ENCODE measurements at places on chromosomes 1 and 21.
A peak's percentile ranks its signal among the peaks of the same experiment; 100 is the strongest.

- DNase-seq = peak; percentile 70
Measured at GRCh38 chr1:89221341-89221740, 22.6 kb upstream of the GBP4 start.

GRCh38 chr1:44640200-44640853 lies 34.0 kb downstream of the TMEM53 start:
- no peak for DNase-seq

DNA sequence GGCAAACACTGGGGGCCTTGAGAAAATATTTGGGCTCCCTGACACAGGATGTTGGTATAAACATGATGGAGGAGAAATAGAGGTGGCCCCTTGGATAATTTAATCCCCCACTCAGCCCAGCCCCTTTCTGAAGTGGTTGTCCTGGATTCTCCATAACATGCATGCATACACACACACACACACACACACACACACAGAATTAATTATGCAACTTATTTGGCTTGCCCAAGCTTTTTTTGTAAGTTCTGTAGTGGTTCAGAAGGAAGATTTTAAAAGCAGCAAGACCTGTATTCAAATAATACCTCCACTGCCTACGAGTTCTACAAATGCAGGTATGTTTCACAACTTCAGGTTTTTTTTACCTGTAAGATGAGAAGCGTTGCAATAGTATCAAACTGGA lies 15.0 kb downstream of the ATF3 start:
- DNase-seq = no peak

GRCh38 chr21:26136671-26137070 lies 33.9 kb downstream of the APP start:
- no peak for DNase-seq

DNA sequence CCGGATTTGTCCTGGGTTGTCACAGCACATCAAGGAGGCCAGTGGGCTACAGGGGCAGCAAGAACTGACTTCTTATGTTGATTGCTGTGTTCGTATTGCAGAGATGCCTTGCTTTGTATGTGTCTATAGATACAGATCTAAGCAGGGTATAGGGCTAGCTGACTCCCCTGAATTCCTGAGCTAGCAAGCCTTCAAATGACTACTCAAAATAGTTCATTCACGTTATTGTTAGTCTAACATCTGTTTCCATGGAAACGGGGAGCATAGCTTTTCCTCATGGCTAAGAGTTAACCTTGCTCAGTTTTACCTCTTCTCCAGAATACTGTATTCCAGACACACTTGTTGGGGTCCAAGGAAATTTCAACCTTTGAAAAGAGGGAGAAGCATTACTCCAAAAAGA lies 24.1 kb downstream of the TRIM45 start:
- DNase-seq = no peak

DNA sequence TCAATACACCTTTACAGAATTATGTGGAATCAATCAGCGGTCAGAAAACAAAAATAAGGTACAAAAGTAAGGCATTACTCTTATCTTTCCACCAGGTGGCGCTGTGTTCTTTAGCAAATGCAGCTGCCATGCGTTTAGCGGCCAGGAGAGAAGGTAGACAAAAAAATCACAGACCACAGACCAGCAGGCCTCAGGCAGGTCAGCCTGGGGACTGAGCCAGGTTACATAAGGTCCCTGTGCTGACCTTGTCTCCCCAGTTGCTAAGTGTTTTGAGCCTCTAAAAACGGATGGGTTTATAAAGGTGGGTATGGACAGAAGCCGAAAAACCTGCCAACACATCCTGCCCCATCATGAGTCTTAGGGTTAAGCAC lies 2.8 kb downstream of the RGS16 start:
- DNase-seq = peak; percentile 84

DNA sequence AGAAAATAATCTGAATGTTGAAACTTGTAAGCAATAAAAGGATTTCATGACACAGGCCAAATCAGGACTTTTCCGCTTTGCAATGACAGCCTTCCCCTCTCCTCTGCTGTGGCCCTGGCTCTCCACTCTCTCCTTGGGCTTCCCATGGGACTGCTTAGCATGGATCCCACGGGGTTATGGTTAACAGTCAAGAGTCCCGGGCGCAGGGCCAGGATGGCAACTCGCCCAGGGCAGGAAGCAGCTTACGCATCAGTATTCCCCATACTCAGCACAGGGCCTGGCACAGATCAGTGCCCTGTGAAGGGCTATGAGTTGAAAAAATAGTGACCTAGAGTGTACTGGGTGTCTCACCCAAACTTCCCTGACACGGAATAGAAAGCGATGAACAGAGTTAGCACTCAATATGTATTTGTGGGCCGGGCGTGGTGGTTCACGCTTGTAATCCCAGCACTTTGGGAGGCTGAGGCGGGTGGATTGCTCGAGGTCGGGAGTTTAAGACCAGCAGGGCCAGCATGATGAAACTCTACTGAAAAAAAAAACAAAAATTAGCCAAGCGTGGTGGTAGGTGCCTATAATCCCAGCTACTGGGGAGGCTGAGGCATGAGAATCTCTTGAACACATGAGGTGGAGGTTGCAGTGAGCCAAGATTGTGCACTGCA lies 29.1 kb upstream of the GRHL3 start:
- DNase-seq = no peak

DNA sequence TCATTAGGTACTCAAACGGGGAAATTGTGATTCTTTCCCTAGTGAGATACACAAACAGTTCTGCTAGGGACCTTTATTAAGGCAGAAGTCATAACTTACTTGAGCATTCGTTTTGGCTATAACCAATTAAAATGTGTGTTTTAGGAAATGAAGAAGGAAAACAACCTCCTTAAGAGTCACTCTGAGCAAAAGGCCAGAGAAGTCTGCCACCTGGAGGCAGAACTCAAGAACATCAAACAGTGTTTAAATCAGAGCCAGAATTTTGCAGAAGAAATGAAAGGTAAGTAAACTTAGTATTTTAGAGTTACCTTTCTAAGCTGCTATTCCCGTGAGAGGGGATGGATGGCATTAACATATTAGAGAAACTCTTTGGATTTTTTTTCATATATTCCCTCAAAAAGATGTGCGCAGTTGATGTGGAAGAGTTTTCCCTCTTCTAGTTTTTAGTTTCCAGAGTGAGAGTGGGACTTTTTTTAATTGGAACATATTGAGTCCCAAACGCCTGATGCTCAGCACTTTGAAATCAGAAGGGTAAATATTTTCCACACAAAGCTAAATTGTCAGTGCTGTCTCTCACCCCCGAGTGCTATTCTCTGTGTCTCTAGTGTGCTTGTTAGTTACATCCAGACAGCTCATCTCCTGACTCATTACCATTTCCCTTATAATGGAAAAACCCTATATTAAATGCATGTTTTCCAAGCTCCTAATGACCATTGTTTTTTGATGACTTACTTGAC lies 34.9 kb downstream of the CENPF start:
- peak; percentile 50 for DNase-seq

- DNase-seq = peak; percentile 87
Measured at GRCh38 chr1:109089242-109090015, 1.1 kb upstream of the TMEM167B start.

DNA sequence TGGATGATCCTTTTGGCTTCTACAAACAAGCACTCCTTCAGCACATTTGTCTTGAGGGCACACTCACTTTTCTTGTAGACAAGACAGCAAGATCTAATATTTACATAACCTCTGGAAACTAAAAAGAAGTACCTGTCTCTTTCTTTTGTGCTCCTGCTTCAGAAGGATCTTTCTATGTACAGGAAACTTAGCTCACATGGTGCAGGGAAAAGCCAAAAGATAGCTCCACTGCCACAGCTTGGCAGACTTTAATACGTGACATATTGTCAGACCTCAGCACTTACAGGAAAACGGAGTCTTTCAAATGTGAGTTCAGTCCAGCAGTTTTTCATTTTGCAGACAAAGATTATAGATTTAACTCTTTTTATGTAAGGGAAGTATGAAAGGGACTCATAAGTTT lies 225.5 kb upstream of the SAMSN1 start:
- peak; percentile 55 for DNase-seq

- DNase-seq = no peak
Measured at GRCh38 chr1:94746635-94747525, 73.3 kb upstream of the SLC44A3 start.

- DNase-seq = no peak
Measured at GRCh38 chr1:1068517-1069055, 5.5 kb downstream of the RNF223 start.

DNA sequence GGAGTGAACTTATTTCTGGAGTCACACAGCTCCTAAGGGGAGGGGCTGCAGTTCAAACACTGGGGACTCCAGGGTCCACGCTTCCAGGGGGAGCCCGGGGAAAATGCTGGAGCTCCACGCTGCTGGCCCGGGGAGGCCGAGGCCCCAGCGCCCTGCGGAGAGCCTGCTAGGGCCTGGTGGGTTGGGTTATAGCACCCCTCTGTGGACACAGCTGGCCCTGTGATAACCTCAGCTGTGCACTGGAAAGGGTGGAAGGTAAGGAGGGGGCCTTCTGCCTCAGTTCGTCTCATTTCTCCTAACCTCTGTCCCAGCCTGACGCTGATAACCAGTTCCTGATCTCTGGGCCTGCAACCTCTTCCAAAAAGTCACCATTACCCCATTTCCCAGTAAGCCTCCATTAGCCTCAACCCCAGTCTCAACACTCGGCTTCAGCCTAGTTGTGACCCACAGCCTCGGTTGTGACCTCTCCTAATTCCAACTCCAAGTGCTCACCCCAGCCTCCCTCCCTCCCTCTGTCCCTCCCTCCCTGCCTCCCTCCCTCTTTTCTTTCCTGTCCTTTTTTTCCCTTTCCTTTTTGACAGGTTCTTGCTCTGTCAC lies 7.1 kb downstream of the NBL1 start:
- peak; percentile 69 for DNase-seq

DNA sequence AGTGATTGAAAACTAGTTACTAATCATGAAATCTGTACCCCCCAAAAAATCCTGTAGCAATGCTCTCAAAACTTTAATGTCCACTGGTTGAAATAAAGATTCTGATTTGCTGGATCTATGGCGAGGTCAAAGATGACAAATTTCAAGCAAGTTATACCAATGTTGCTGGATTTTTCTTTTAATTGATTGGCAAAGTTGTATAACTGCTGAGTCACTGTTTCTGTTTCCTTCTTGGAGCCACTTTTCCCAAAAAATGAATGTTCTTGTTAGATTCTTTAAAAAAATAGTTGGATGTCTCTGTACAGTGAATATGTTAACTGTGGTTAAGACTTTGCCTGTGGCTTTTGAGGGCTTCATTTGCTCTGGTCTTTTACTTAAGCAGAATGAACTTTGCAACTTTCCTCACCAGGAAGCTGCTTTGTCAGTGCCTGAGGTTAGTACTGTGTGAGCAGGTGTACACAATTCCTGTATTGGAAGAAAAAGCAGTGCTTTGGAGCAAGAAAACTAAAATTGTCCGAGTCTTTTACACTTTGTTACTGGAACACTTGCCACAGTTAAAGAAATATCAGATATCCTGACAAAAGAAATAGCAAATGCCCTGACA lies 1211.9 kb downstream of the MRPL39 start:
- peak; percentile 31 for DNase-seq

All from OCI-M1 (cell line).